ENCODE measurements at places on chromosomes 1 and 21. TPM values are rescaled to one million over a fixed set of nuclear protein-coding genes. Genes with fewer than 3 reads are reported as not detected.

GRCh38 chr1:247825362-247825761 is 1.4 kb upstream of the OR14A16 start:
- DNase-seq = no peak

- DNase-seq = no peak
Observed at GRCh38 chr1:146036241-146036964, 14.9 kb upstream of the HJV start.

DNA sequence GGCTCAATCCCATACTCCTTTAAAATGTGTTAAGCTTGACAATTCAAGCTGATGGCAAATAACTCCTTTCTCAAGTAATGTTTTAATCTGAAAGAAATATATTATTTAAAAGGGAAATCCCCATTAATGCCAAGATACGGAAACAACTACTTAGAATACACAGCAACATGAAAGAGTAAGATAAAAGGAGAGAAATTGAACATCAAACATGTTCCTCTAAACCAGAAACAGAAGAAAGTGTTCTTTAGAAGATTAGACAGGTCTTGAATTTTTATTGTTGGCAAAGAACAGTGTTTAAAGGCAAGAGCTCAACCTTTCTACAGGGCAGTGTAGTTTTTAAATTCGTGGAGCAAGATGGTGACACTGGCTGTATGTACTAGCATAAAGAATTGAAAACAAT is 105.8 kb upstream of the NRIP1 start:
- DNase-seq = no peak

- no peak for DNase-seq
Observed at GRCh38 chr1:66405061-66405460, 128.9 kb upstream of the SGIP1 start.

DNA sequence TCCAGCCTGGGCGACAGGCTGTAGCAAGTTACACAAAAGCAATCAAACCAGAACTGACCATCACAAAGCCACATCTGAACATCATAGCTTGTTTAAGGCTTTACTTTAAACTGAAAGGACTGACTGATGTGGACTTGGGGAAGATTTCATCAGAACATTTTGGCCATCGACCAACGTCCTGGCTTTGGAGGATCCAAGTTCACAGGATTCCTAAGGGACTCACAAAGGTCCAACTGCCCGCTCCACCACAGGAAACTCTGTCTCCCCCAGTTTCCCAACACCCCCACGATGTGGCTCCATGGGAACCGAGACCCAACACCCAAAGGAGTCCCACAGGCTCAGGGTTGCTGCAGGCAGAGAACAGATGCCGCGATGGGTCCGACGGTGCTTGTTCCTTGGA is 9.3 kb downstream of the SSU72 start:
- no peak for DNase-seq

GRCh38 chr21:43812139-43812821 is 22.9 kb downstream of the RRP1 start:
- no peak for DNase-seq

DNA sequence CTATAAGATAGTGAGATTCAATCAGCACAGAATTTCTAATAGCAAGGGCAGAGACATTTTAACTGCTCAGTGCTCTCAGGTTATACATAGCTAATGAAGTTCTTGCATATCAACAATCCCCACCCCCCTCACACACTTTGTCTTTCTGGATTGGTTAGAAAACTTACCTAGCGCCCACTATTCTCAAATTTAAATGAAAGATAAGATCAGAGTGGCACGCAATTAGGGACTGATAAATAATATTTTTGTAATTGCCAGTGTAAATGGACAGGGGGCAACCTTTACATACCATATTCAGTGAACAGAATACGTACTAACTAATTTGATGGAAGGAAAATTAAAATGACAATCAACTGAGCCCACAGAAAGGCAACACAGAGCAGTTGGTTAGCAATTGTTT is 11.7 kb downstream of the SELL start:
- DNase-seq = no peak

DNA sequence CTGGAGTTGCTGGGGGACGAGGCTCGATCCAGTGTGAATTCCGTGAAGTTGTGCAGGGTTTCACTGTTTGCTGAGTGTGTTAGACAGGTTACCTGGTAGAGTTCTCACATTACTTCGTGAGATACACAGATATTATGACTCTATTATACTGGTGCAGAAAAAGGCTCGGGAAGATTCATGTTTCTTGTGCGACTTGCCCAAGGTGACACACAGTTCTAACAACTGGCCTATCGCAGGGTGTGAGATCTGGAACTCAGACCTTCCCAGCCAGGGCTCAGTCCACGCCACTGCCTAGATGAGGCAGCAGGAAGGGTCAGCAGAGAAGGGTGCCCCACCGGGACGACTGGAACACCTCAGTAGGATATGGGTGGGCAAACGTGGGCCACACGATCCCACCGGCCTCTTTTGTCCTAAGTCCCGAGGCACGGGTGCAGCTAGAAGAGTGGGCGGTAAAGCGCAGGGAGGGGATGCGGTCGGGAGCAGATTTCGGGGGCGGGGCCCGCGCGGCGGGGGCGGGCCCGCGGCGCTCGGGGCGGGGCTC is 296 bp upstream of the RNPEP start:
- DNase-seq = peak; percentile 86

DNA sequence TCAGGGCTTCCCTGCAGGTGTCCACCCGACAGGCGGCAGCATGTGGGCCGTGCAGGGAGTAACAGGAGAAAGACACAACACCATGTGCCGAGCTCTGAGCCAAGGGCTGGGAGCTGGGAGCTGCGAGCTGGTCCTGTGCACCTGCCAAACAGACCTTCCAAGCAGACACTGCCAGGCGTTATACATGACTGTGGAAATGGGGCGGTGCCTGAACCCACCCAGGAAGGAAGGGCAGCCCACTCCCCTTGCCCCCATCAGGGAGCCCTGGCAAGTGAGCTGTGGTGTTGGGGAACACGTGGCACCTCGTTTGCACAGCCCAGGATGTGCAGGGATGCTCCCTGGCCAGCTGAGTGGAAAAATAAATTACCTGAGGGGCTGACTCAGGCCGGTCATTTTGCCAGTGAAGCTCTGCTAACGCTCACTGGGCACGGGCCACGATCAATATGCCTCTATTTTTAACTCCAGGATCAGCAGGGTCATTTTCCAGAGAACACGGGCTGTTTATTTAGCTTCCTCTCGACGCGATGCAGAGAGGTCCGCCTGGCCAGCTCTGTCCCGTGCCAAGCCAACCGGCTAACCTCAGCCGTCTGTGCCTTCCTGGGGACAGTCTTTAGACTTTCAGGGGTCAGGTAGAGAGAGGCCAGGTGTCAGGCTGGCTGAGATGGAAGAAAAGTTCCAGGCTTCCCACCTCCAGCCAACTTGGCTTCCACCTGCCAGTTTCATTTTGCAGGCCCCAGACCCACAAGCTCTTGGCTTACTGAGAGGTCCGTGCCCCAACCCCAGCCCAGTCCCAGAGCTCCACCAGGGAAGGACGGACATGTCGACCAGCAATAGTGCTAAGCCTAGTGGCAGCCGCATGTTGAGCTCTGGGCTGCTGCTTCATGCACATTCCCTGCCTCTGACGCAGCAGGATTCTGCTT is 196.7 kb upstream of the VAMP3 start:
- no peak for DNase-seq

DNA sequence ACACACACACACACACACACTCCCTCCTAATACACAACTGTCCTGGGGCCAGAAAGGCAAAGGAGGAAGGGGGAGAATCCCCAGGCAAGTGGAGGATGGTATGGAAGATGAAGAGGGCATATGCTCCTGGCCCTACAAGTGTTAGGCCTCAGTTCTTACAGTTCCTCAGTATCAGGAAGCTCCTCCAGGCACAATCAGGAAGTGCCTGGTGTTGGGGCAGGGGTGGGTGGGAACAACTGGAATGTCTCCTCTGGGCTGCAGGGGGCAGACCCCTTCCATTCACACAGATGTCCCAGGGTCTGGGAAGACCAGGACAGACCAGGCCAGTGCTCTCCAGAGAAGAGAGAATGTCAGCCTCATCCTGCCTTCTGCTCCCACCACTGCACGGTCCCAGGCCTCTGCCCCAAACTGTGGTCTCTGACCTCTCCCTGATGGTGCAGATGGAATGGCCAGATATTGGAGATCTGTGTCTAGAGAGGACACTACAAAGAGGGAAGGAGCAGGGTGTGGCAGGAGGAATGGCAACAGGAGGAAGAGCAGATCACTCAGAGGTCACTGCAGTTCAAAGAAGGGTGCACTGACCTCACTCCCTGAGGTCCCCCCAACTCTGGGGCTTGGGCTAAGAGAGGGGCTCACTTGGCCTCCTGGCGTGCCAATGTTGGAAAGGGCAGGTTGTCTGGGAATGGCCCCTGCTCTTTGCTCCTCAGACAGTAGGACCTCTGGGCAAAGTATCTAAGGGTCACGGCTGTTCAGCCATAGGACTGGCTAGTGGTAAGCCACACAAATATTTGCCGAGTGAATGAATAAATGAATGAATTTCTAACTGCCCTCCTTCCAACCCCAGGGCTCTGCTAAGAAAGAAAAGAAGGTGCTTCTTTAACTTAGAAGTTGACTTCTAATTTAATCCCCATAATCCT is 2.5 kb upstream of the DENND2D start:
- peak; percentile 34 for DNase-seq

DNA sequence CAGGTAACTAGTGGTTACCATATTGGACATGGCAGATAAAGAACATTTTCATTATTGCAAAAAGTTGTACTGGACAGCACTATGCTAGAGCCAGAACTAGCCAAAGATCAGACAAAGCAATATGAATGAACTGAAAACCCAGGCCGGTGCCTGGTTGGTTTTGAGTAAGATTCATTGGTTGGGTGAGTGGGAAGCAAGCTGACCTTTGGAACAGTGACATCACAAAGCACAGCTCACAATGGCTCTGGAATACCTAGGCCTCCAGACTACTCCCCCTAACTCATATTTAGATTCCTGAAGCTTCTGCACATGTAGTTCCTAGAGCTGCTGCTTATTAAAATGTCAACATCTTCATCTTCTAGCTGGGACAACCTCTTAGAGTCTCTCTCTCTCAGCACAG is at the start of gene TMCO2:
TSS of gene TMCO2 (plus strand) at position 283 of the 400 bp plus-strand sequence. CDS start at position 340, 57 bp downstream.
- no peak for DNase-seq

GRCh38 chr21:46406001-46406400 is 52.7 kb upstream of the DIP2A start:
- DNase-seq = no peak

- DNase-seq = peak; percentile 3
Observed at GRCh38 chr1:29753244-29753643, 516.9 kb downstream of the PTPRU start.

GRCh38 chr21:26238646-26239045 is 68.1 kb upstream of the APP start:
- DNase-seq = no peak

GRCh38 chr1:111754984-111755330 is 744 bp upstream of the DDX20 start:
- peak; percentile 48 for DNase-seq

DNA sequence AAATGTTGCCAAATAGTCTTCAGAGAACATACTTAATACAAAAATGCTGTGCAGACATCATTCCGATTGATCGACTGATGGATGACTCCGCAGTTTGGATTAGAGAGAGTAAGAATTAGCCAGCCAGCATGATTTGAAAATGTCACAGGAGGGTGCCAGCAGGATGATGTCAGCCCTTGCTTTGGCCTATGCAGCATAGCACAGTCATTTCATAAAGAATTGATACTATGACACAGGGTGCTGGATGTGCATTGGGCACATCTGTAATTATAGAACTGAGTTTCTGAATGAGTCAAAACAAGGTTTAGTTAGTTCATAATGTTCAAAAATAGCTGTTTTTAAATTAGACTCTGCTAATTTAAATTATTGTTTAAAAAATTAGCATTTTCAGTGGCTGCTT is 21.6 kb upstream of the TRAF5 start:
- DNase-seq = no peak

DNA sequence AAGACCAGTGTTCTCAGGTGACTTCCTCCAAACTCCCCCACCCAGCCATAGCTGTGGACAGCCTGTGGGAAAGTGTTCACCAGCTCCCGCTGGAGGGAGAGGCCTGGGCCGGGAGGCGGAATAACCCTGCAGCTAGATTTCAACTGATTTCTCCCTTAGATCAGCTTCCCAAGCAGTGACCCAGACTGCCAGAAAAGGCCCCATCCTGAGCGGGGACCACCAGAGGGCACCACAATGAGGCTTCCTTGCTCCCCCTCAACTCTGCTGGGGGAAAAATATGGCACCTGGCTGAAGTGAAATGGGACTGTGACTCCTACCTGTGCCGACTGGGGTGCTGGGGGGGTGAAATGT is 50.8 kb downstream of the RHBG start:
- no peak for DNase-seq

DNA sequence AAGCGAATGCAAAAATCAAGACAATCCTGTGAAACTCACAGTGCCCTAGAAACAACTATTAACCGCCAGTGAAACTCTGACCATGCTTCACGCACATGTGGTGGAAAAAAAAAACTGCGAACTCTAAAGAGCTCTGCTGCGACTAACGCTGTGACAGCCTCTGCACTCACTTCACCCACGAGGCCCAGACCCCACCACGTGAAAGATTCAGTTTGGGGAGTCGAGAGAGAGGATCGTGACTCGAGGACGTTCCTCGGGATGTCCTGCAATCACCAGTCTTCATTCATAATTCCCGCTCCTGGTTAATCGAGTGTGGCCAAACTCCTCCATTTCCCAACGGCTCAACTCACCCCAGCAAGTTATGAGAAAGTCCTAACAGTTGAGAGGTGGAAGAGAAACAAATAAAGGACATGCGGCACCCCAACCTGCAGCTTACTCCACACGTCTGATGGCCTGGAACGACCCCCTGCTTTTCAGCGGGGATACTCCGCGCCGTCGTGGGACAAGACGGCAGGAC is 1.1 kb downstream of the SERBP1 start:
- DNase-seq = peak; percentile 28

DNA sequence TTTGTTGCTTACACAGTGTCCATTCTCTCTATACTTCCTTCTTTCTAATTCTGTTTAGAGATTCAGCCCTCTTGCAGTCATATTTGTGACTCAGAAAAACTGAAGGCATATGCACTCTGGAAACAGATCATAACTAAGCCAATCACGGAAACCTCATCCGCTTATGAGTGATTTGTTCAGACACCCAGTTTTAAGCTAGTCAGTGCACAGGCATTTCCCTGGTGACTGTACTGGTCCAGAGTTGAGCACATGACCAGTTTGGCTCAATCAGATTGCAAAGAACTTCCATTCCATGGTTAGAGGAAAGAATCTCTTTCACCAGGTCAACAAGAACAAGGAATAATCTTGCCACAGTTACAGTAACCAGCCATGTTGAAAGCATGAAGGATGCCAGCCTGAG is 69.2 kb upstream of the SGIP1 start:
- DNase-seq = no peak

Gene F3
- 44.8 TPM for total RNA-seq

Gene PTGFRN
- 94.9 TPM for total RNA-seq

Gene SYT6
- 0.22 TPM for total RNA-seq

Gene KRTAP10-12
- not detected for total RNA-seq

Gene UTP11
- 18.4 TPM for total RNA-seq

Gene VAV3
- total RNA-seq = 73.0 TPM

Gene COA7
- total RNA-seq = 23.8 TPM

Gene FAM89A
- 3.6 TPM for total RNA-seq

Gene UBL4B
- total RNA-seq = not detected

Gene TRPM2
- total RNA-seq = 4.2 TPM

Gene CD1E
- not detected for total RNA-seq

Gene ZNF593OS
- total RNA-seq = not detected

Measured in colonic mucosa (tissue), 4 donors.